ENCODE measurements at places on chromosomes 12 and 14.

DNA sequence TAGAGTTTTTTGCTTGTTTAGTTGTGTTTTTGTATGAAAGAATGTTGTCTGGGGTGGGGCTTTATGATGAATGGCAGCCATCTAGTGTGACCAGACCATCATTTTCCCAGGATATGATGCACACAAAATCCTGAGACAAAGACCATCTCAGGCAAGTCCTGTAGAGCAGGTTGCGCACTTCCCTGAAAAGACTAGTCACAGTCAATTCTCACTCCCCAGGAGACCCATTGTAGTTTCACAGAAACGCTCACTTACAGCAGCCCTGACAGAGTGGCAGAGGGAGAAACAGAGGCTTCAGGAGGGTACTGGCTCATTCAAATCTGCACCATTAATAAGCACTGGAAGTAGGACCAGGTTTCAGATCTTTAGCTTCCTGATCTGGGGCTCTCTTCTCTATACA, 183.2 kb downstream of the TMEM117 start:
- no peak for DNase-seq

DNA sequence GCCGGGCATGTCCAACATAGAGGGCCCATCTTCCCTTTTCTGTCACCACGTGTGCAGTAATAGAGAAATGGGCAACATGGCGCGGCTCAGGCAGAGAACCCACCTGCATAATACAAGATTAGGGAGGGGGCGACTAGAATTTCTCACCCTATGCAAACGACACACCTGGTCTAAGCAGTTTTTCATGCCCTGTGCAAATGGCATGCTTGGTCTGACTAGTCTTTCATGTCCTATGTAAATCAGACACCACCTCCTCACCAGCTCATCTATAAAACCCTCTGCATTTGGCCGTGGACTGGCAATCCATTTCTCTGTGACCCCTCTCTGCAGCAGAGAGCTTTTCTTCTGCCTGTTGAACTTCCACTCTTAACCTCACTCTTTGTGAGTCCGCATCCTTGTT, 180.2 kb upstream of the PZP start:
- DNase-seq: no peak

DNA sequence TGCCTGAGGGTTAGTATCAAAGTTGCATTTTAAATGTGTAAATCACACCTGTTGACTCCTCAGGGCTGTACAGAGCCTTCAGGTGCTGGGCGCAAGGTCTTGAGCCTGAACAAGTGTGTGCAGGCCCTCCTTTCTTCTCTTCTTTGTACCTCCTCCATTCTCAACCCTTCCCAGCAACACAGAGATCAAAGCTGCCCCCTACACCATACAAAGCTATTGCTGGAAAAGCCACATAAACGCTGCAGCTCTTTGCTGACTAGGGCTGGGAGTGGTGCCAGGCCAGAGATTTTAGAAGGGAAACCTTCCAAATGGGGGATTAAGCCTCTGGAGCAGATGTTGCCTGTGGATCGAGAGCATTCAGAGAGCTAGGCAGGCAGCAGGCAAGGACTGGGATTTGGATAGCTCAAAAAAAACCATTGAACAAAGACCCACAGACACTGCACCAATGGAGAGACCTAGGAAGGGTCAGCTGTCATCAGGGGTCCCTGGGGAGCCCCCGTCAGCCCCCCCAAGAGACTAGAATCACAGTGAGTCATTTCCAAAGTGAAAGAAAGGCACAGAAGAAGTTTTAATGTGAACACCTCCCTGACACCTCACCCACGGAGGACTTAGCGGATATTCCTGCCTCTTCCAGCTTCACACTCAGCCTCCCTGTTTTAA, 18.2 kb upstream of the SUSD6 start:
- no peak for DNase-seq

GRCh38 chr14:62304257-62304656, 542.0 kb downstream of the SNAPC1 start:
- DNase-seq: no peak

DNA sequence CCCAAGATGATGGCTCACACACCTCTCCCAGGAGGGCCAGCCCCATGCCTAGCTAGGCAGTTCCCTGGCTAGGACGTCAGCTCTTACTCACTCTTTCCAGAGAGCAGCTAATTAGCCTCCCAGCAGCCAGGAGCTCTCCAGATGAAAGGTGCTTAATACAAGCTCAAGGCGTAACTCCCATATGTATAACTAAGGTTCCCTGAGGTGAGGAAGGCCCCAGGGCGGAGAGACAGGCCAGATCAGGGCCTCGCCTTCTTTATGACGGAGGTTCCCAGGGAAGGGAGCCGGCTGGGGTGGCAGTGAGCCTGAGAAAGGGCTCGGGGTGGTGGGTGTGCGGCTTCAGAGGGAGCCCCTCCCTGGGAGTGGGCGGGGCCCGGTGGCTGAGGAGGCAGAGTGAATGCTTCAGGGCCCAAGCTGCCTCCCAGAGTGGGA, 26.4 kb upstream of the ZFP36L1 start:
- no peak for DNase-seq

Data from stimulated activated CD4-positive, alpha-beta T cell treated with anti-CD3 and anti-CD28 coated beads, Interleukin-2, amount 100 ng/mL, for 24 hours (primary cell).